Uterus (tissue), 4 donors: ENCODE measurements at places on chromosomes 1 and 21. TPM values are rescaled to one million over a fixed set of nuclear protein-coding genes. Genes with fewer than 3 reads are reported as not detected.

The GSTM1 gene
- total RNA-seq = not detected

The CRNN gene
- total RNA-seq = not detected

The ACTL8 gene
- not detected for total RNA-seq

The MRPS6 gene
- total RNA-seq = 48.4 TPM

The VWA1 gene
- 61.2 TPM for total RNA-seq

The HIVEP3 gene
- total RNA-seq = 7.6 TPM

The PIK3R3 gene
- 83.7 TPM for total RNA-seq

The OPTC gene
- total RNA-seq = not detected

The TMEM61 gene
- not detected for total RNA-seq

The KCNJ9 gene
- total RNA-seq = not detected

The RSPH1 gene
- total RNA-seq = 1.7 TPM

The SPRR3 gene
- total RNA-seq = not detected

The EDARADD gene
- not detected for total RNA-seq

The CRYBG2 gene
- not detected for total RNA-seq

The B4GALT2 gene
- 2.3 TPM for total RNA-seq

The SIK1 gene
- 4.4 TPM for total RNA-seq

The PTPRC gene
- 17.6 TPM for total RNA-seq

The WNT9A gene
- 2.4 TPM for total RNA-seq

The C1orf185 gene
- total RNA-seq = not detected

The IGSF3 gene
- 35.6 TPM for total RNA-seq

The PTGS2 gene
- 1.8 TPM for total RNA-seq

The PDE4B gene
- 22.9 TPM for total RNA-seq

The PRAMEF12 gene
- not detected for total RNA-seq

The OR14C36 gene
- not detected for total RNA-seq

The KRTAP6-1 gene
- total RNA-seq = not detected

The NOS1AP gene
- 5.3 TPM for total RNA-seq

The PIGR gene
- 0.69 TPM for total RNA-seq

The KIF26B gene
- total RNA-seq = 1.3 TPM

The LCE1C gene
- total RNA-seq = not detected

The SELP gene
- 28.0 TPM for total RNA-seq

The RHD gene
- total RNA-seq = not detected

The ZBTB40 gene
- total RNA-seq = 11.3 TPM

The ASCL5 gene
- not detected for total RNA-seq

The LCE1F gene
- total RNA-seq = not detected

The AVPR1B gene
- 0.18 TPM for total RNA-seq

The SPATA21 gene
- not detected for total RNA-seq
